ENCODE measurements at places on chromosomes 7 and 10.
A peak's percentile ranks its signal among the peaks of the same experiment; 100 is the strongest.

DNA sequence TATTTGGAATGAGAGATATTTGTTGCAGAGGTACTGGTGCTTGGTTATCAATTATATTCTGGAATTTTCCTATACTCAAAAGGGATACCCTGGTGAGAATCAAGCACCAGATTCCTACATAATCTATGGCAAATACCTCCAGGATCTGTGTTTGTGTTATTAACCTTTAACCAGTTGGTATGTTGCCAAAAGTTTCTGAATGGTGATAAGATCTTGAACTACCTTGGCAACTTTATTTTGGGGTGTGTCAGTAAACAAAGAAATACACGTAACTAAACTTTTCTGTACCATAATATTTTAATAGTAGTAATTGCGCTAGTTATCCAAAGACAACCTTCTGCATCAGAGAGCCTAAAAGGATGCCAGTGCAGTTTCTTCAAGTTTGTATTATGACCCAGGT, 13.4 kb downstream of the SCIN start:
- no peak for DNase-seq

- no peak for DNase-seq
Observed at GRCh38 chr7:18541181-18541870, 45.8 kb downstream of the HDAC9 start.

DNA sequence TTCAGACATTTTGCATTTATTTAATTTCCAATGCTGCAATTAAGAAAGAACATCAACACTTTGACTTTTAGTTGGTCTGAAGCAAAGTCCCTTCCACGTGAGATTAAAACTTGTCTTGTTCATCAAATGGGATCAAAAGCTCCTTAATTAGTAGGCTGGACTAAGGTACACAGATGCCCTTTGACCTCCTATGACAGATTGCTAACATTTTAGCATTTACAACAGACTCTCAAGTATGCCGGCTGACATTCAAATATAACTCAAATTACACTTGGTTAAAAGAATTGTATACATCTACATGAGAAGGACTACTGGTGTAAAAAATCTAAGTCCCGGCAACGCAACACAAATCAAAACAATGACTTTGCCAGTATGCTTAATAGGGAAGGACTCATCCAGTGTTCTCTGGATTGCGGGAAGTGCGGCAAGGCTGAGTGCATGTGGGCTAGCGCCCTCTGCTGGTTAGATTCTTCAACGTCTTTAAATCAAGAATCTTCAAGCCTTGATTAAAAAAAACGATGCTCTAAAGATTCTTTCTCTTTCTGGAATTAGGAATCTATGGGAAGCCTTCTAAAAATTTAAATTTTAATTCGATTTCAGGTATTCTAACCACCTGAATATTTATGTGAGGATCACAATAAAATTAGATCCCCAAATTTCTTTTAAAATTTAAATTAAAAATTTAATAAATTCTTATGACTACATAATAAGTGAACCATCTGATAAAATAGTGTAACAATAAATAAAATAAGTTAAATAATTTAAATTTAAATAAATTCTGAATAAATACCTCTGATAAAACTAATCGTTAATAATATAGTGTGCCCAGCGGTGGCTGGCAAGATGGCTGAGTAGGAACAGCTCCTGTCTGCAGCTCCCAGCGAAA, 444.7 kb downstream of the DGKB start:
- peak; percentile 49 for DNase-seq

GRCh38 chr10:125006921-125007426, 65.1 kb downstream of the ZRANB1 start:
- DNase-seq = peak; percentile 62

GRCh38 chr10:123502983-123503382, 163.2 kb upstream of the GPR26 start:
- DNase-seq = no peak

GRCh38 chr7:113404245-113404644, 285.9 kb upstream of the SMIM30 start:
- DNase-seq = no peak

DNA sequence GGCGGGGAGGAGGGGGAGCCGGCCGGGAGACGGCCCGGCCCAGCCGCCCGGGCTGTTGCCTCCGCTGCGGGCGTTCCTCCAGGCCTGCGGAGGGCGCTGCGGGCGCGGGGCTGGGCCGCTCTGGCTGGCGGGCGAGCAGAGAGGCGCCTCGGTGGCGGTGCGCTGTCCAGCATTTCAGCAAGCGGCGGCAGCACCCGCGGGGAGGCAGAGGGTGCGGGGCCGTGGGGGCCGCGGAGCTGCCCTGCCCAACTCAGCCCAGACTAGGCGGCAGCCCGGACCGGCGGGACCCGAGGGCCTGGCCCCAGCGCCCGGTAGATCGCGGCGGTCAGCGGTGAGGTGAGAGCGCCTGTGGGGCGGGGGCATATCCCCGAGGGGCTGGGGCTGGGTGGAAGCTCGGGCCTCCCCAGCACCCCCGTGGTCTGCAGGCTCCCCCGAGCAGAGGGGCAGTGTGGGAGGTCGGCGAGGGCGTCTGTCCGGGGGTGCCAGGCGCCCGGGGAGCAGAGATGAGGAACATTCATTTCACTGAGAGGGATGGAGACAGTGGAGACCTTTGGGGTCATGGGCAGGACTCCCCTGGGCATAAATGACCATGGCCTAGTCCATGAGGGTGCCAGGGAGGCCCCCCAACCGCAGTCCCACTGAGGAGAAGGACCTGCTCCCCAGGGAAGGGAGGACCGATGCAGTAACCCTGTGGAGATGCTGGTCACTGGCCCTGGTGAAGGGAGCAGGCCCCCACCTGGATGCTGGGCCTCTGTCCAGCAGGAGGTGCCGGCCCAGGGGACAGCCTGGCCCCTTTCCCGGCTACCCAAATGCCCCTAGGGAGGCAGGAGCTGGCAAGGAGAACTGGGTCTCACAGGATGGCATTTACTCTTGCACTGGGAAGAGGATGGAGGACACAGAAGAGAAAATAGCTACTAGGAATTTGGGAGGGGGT, at the start of gene SRRM3:
Gene SRRM3 (plus strand): TSS at position 165 of the 934 bp plus-strand sequence. CDS start 33,171 bp downstream, outside the sequence.
- DNase-seq = peak; percentile 53

GRCh38 chr10:13699216-13699615, 112.5 kb downstream of the PRPF18 start:
- DNase-seq = no peak

GRCh38 chr10:44510379-44511115, 125.7 kb upstream of the CXCL12 start:
- DNase-seq = no peak

DNA sequence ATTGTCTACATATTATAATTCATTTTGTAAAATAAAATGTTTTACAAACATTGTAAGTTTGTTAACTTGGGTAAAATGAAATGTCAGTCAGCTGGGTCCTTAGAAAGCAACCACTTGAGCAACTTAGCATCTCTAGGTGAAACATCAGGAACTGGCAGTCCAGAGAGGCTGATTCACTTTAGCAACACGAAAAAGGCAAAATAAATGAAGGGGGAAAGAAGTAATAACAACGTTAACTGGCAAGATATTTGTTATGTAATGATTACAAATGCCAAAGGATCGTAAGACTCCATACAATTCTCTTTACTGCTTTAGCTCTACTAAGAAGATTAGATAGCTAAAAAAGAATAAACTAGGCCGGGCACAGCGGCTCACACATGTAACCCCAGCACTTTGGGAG, 5.0 kb downstream of the PDZD8 start:
- DNase-seq = no peak

GRCh38 chr7:116122972-116123595, 87.3 kb upstream of the TES start:
- DNase-seq = no peak

DNA sequence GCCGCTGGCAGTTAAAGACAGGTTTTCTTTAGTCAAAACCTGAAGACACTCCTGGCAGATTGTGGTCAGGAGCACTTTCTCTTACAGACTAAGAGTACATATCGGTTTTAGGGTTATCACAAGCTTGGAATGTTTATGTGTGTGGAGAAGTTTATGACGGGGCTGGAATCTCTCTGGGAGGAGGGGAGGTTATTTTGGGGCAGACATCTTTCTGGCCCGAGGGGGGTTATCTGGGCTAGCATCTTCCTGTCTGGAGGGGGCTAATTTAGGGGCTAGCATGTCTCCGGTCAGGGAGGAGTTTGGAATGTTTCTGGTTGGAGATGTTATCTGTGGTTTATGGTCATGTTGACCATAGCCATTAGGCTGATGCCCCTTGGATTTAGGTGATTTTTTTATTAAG, 141.2 kb upstream of the KIF5B start:
- DNase-seq = no peak

GRCh38 chr10:48242171-48242904, 32.2 kb downstream of the FRMPD2 start:
- no peak for DNase-seq

- DNase-seq = peak; percentile 95
Observed at GRCh38 chr7:37281368-37282092, 167.1 kb downstream of the ELMO1 start.

GRCh38 chr10:3704565-3705325, 80.3 kb downstream of the KLF6 start:
- no peak for DNase-seq

- DNase-seq = no peak
Observed at GRCh38 chr7:151114151-151115090, 28.1 kb downstream of the AGAP3 start.

- DNase-seq = no peak
Observed at GRCh38 chr10:15472008-15472407, 100.9 kb upstream of the FAM171A1 start.

DNA sequence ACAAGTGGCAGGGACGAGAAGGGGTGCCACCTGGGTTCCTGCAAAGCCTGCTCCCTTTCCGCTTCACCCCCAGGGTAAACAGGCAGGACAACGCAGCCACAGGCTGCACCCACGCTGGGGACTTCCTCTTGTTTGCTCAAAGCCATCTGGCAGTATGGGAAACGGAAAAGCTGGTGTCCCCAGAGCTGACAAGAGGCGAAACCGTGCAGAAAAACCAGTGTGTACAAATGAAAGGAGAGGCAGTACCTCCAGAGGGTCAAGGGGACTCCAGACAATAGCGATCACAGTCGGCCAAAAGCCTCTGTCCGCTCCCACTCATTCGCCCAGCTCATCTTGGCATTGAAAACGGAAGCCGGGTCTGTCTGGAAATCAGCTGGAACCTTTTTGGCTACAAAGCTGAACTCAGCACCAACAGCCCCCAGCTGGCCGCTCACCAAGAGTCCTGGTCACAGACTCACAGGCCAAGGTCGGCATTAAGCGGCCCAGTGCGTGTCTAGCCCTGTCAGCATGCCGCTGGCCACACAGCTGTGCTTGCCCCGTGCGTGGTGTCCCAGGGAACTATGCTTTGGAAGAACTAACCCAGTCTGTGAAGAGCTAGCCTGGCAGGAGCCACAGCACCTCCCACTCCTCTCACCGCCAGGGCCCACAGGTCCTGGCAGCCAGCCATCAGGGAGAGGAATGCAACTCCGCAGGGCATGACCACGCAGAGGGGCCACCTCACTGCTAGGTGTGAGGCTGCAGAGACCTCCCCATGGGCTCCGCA, 10.4 kb downstream of the TNS3 start:
- DNase-seq = no peak

- no peak for DNase-seq
Observed at GRCh38 chr10:108204528-108205305, 1040.2 kb upstream of the SORCS1 start.

DNA sequence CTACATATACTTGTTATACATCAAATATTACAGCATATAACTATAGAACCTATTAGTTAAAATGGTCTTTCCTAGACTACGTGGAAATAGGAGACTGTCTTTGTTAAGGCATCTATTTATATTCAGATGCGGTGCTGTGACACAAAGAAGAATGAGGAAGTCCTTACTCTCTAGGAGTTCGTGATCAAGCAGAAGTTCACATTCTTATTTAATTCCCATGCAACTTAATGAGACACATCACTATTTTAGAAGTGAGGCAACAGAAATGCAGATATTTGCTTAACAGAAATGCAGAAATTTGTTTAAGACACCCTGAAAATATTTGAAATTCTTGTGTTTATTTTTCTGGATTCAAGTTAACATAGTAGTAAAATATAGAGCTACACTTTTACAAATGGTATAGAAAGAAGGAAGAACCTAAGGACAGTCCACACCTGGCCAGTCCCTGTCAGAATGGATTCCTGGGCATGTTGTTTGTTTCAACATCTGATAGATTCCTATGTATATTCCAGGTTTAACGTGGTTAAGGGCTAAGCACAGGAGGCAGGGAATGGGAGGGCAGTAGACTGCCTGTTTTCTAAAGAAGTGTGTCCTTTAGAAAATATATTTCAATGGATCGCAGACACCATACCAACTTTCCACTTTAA, 70.6 kb upstream of the NXPH1 start:
- no peak for DNase-seq

- DNase-seq = no peak
Observed at GRCh38 chr7:66626331-66626934, 2.2 kb upstream of the KCTD7 start.

- peak; percentile 5 for DNase-seq
Observed at GRCh38 chr10:46542567-46543465, 13.6 kb downstream of the GPRIN2 start.

- no peak for DNase-seq
Observed at GRCh38 chr10:29271877-29272276, 17.0 kb upstream of the LYZL1 start.

Data from dorsolateral prefrontal cortex (tissue), 122 donors.